CD4-positive, alpha-beta T cell treated with Interleukin-4 for 4 hours (primary cell): ENCODE measurements at places on chromosomes 6 and 20.

DNA sequence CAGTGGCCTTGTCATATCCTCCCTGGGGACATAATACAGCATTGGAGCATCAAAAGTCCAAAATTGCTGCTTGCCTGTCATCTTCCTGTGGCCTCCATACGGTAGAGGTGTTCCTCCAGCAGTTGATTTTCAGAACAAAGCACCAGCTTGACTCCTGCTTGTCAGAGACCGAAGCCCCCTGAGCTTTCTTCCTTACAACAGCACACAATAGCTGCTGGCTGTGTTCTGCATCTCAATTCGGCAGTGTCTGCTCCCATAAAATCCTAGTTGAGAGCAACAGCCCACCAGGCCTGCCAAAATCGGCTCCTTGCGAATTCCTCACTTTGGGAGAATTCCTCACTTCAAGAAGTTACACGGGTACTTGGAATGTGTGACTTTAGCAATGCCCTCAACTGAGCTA lies 372.9 kb downstream of the SAMD5 start:
- no peak for DNase-seq

DNA sequence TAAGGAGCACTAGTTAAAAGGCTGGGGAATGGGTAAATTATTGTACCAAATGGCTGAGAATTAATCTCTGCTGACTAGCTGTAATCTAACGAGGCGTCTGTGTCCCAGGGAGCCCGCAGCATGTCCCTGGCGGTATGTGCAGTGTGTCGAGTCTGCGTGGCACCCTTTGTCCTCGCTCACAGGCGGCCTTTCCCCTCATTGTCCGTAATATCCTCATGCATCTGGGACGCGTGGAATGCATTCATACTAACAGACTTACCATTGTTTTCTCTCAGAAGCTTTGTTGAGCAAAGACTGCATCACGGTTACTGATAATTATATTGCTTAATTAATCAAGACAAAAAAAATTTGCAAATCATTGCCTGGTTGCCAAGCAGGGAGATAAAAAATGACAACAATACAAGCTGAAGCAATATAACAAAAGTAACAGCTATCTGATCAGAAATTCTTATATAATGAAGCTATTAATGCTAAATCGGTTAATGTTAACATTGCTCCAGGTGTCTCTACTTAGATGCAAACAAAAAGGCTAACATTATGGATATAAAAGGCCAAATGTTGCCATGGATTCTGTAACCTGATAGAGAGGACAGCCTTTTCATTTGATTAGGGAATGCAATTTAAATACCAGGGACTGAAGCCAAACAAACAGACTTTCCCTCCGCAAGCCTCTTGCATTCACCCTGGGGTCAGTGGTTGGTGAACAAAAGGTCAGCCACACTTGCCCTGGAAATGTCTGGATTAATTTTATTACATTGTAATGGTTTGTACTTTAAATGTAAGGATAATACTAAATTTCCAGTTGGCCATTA lies 124.8 kb downstream of the INSM1 start:
- DNase-seq, result no peak

DNA sequence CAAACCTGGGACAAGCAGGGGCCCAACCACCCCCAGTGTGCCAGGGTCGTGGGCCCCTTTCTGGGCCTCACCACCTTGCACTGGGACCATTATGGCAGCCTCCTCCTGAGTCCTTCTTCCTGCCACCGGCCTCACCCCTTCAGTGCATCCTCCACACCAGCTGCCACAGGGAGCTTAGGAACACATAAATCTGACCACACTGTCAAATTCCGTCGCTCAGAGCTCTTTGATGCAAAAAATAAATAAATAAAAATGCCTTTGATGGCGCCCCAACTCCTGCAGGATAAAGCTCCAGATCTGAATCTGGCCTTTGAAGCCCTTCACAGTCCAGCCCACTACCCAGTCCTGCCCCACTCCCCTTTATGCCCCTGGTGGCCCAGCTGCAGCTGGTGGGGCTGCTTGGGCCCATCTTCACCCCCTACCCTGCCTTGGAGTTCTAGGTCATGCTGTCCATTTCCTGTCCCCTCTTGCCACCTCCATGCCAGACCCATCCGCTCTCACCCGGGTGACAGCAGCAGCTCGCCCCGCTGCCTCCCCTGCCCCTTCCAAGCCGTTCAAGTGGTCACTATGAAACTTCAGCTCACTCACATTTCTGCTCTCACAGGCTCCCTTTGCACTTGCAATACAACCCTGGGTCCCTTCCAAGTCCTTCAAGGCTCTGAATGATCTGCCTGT lies 16.0 kb downstream of the MYH7B start:
- no peak for DNase-seq

- DNase-seq, result no peak
These were observed 60.5 kb downstream of the CYB5R4 start for GRCh38 chr6:83920017-83920416.

DNA sequence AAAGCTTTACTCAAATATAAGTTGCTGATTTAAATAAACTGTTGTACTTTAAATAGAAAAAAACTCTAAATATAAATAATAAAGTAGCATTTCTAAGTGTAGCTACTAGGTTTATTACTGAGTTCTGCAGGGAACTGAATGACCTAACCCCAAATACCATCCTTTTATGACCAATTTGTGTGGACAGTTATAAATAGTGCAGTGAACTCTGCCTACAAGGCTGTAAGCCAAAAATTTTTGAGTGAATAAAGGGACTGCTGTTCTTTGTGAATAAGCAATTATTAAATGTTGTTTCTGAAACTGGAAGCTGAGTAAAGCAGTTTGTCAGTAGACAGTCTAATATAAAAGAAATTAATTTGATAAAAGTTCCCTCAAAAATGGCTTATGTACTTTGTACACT lies 90.8 kb upstream of the ELOVL5 start:
- no peak for DNase-seq

DNA sequence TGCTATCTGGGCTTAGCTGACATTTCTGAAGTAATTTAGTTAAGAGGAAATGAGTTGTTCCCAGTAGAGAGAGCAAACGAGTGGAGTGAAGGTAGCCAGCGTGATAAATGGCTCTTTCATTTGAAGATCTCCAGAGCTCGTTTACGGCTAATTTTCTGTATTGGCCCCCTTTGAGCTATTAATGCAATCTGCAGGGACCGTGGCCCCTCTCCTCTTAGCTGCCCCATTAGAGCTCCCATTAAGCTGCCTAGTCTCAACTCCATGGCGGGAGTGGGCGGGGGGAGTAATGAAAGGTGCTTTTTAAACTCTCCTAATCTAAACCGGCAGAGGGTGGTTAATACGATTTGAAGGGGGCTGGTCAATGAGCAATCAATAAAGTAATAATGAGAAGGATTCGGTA lies 12.5 kb downstream of the TFAP2B start:
- DNase-seq, result no peak

- no peak for DNase-seq
These were observed 197.6 kb upstream of the PMEPA1 start for GRCh38 chr20:57907131-57908000.
